ENCODE measurements at places on chromosomes 11 and 22. TPM values are rescaled to one million over a fixed set of nuclear protein-coding genes. Genes with fewer than 3 reads are reported as not detected.

The IGLL5 gene
- 1.4 TPM for total RNA-seq

The LIPT2 gene
- total RNA-seq, result 4.8 TPM

The DEPDC7 gene
- 0.51 TPM for total RNA-seq

The PAMR1 gene
- total RNA-seq, result 15.3 TPM
